Stimulated activated CD8-positive, alpha-beta memory T cell treated with anti-CD3 and anti-CD28 coated beads, Interleukin-7, amount 100 ng/mL, for 1 hour (primary cell): ENCODE measurements at places on chromosomes 7 and 10.

DNA sequence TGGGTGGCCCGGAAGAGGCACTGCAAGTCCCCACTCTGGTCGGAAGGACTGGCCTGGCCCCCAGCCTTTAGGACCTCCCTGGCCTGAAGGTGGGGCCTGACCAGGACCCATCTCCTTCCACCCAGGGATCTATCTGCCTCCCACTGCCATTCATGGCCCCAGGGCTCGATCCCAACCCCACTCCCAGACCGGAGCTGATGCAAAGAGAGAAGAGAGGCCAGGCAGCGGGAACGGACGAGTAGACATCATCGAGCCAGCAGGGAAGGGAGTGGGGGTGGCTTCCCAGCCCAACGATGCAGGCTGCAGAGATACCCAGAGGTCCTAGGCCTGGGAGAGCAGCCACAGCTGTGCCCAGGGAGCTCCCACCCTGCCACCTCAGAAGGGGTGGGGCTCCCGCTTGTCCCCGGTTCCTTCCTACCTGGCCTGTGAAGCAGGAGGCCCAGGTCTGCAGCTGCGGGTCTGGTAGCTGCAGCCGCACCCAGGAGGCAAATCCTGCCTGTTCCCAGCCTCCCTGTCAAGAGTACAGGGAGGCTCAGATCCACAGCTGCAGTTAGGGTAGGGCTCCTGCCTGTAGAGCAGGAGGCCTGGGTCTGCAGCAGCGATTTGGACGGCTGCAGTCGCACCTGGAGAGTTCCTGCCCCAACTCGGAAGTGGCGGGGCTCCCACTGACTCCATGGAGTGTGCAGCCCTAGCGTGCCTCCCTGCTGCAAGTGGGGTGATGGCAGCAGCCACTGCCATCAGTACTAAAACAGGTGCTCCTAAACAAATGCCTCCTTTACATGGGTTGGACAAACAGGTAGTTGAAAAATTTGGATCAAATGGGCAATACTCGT lies 1151.0 kb upstream of the PHF14 start:
- DNase-seq, result no peak

DNA sequence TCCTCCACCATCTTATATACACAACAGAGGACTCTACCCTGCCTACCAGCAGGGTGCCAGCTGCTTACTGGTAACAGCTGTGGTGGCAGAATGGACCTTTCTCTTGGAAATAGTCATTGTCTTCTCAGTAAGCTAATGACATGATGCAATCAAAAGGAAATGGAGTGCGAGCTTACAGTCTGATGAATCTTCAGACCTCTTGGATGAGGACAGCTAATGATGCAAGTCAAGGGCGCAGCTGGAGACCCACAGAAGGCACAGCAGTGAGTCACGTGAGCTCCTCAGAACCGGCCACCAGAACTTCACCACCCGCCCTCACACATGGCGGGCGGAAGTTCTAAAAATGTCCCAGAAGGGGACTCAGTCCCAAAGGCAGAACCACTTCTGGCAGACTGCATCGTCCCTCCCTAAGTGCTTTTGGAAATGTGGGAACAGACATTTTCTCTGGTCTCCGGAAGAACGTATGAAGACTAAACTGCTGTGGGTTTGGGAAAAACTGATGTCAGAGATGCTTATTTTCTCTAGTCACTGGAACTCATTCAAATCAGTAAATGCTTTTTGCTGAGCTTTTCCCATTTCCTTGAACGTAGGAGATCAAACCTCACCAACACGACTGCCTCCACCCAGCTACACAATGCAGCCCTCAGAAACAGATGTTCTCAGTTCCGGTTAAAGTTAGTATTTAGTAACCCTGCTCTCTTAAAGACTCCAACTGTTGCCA lies 96.4 kb downstream of the FAS start:
- DNase-seq, result no peak

DNA sequence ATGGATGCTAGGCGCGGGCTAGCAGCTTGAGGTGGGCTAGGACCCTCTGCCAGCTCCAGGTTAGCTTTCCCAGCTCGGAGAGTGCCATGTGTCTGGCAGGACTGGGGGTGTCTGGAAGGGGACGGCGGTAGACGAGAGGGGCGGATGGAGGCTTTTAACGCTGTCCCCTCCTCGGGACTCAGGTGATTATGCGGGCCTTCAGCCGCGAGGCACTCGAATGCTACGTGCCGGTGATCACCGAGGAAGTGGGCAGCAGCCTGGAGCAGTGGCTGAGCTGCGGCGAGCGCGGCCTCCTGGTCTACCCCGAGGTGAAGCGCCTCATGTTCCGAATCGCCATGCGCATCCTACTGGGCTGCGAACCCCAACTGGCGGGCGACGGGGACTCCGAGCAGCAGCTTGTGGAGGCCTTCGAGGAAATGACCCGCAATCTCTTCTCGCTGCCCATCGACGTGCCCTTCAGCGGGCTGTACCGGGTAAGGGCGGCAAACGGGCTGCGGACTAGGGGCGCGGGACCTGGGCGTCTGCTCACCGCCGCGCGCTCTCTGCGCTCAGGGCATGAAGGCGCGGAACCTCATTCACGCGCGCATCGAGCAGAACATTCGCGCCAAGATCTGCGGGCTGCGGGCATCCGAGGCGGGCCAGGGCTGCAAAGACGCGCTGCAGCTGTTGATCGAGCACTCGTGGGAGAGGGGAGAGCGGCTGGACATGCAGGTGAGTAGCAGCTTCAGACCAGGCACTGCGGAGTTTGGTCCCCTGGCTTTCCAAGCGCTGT lies 1.1 kb downstream of the CYP26A1 start:
- DNase-seq, result no peak

DNA sequence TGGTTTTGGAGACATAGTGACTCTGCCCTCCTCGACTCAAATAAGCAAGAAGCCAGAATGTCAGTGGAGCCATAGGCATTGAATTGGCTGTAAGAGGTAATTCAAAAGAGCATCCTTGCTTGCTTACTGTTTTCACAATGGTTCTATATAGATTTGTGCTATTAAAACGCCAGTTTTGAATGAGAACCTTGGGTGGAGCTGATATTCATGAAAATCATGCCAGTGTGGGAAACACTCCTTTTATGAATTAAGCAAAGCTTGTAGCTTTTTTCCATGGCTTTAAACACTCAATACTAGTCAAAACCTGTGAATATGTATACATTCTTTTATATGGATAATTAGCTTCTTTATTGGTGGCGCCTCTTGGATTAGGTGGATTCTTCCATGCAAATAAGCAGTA lies 252.5 kb downstream of the SLC25A13 start:
- DNase-seq, result no peak

DNA sequence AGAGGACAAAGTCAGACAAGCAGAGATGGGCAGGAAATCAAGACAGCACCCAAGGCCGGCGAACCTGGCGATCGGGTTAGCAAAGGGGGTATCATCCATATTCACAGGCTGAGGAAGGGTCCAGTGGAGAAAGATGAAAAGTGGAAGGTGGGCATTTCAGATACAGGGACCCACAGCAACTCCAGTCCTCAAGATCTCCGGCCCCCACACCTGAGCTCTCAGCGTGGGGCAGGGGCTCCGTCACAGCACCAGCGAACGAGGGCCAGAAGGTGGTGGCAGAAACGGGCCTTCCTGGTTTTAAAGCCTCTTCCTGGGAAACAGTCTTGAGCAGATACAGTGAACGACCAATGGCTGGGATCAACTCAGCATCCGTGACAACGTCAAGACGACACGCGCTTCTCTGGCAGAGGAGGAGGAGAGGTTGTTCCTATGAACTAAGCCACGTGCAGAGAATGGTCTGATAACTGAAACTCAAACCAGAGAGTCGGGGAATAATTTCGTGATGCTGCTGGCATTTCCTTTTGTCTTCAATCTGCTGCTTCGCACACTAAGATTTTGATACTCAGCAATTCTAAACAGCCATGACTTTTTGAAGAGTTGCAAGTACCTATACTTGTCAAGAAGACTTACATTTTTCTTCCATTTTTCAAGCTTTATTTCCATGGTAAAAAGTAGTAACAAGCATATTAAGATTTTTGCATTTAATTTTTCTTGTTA lies 219.8 kb downstream of the ZMYND11 start:
- DNase-seq, result no peak

GRCh38 chr7:102285540-102286236 lies 980 bp upstream of the SH2B2 start:
- DNase-seq, result no peak

DNA sequence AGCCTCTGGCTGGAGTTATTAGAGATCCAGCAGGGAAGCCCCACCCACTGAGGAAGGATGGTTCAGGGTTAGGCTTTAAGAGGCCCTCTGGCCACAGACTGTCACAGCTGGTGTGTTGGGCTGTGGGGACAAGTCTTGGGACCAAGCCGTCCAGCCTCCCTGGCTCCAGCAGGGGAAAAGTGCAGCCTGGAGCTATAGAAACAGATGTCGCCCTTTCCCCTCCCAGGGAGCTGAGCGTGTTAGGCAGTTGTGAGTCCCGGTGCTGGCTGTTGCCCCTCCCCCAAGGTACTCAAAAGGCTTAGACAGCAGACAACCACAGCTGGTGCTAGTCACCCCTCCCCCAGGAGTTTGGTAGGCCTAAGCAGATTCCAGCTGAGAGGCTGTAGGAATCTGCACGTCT lies 143.4 kb downstream of the TMEM168 start:
- DNase-seq, result no peak

DNA sequence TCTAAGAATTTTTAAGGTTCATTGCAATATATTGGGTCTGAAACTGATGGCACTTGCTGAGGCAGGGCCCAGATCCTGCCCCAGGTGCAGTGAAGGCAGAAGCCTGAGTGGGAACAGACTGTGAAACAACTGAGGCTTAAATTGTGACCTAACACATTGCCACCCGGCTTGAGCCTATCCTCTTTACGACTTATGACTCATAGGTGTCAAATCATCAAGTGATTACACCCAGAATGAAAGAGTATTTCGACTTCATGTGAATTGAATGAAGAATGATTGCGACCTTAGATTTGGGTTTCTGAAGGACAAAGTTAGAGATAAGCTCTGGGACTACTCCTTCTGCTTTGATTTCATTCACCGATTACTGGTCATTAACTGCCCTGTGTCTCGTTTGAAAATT lies 200.9 kb downstream of the CREB5 start:
- no peak for DNase-seq

GRCh38 chr10:35882422-35883150 lies 240.5 kb upstream of the FZD8 start:
- DNase-seq, result no peak

DNA sequence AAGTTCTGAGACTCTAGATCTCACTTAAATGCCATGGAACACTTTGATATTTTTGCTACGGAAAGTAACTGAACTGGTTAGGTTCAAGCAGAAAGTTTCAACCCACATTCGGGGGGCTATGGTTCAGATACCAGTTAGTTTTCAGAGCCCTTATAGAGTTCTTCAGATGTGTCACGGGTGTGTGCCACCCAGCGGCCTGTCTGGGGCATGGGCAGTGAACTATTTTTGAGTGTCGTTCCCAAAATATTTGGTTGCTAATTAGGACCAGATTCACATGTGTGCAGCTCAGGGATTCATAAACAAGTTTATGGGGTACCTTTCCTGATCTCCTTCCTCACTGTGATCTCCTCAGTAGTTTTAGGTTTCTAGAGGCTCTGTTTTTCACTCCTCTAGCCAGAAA lies 271.9 kb downstream of the C7orf25 start:
- no peak for DNase-seq
